ENCODE measurements at places on chromosomes 7 and 10.

GRCh38 chr7:32228601-32229000 lies 158.4 kb upstream of the PDE1C start:
- no peak for DNase-seq

DNA sequence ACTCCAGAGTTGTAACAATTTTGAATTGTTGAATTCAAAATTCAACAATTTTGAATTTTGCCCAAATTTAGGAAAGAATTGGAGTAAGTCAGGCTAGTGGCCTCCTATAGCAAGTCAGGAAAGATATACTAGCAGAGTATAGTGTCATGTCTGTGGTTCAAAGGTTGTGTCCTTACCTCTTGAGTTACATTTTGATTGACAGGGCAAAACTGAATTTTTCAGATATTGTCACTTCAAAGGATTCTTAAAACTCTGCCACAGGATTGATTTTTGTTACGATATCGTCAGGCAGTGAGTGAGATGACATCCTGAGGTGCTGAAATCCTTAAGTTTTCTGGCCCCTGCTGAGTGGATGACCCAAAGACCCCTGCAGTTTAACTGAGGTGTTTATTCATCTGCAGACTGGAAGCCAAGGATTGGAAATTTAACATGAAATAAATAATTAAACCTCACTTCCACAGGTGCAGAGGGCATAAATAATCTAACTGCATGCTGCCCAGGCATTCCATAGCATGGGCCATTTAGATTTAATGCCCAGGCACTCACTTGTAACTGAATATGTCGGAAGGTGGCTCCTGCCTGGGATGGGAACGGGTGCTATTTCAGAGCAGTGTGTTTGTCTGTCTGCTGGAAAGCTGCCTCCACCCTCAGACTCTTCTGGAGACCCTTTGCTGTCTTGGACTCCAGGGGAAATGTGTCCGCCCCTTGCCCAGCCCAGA lies 50.8 kb downstream of the RBM20 start:
- DNase-seq: no peak

- DNase-seq: no peak
Observed at GRCh38 chr10:44388641-44389040, 3.7 kb upstream of the CXCL12 start.

DNA sequence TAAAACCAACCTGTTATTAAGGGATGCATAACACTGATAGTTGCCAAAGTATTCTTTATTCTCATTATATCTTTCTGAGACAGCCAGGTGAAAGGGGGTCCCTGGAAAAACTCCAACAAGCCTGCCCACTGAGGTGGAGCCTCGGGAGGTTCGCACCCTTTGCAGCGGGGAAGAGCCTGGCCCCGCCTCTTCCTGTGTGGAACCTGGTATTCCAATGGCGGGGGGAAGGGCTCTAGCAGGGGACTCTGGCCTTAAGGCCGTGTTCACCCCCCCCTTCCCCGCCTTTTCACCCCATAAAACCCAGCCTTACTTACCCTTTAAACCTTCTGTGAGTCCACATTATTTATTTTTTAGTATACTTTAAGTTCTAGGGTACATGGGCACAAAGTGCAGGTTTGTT lies 62.4 kb upstream of the PDK4 start:
- DNase-seq: no peak

DNA sequence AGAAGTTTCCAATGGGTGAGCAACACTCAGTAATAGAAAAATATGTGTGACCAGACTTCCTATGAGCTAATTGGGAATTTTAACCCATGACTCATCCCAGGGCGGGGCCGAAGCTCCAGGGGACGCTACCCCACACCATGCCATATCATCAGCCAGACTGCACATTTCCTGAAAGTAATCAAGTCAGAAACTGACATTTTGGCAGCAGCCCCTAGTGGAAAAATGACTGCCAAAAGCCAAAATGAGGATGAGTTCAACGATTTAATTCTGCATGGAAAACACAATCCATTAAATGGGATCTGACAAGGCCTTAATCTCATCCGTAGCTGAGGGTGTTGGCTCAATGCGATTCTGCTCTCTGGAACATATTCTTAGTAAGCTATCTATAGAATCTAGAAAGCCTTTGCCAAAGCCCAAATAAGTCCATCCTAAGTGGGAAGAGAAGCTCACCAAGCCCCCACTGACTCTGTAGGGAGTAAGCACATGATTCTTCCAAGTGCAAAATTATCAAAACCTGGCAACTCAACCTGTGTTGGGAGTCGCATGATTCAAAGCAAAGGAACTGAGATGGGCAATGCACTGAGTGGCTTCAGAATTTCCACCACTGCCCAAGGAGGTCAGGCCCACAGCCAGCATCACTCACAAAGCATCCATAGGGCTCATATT lies 93.1 kb upstream of the PDE1C start:
- no peak for DNase-seq

DNA sequence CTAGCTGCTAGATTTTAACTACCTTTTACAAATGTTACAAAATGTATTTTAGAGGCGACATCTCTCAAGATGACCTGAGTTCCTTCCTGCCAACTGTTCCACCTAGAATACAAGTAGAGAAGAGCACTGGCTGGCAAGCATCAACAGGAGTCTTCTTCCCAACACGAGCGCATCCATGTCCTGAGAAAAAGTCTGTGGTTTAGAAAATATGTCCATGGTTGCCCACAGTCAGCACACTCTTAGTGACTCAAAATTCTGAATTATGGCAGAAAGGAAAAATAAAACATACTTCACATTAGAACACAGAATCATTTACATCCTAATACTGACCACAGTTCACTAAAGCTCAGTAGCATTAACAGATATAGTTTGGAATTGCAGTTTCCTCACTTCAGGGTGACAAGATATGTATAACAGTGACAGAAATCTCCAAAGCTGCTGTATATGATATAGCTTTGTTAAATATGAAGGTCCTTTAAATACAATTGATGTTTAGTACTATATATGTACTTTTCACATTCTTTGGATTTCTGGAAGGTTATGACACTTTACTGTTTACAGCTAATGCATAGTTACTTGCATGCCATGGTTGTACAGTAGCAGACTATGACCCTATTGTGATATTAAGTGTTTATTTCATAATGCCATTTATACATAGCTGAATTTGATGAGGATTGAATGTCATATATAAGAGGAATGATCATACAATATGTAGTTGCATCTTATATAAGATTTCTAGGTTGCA lies 327.1 kb downstream of the GFRA1 start:
- DNase-seq: no peak

DNA sequence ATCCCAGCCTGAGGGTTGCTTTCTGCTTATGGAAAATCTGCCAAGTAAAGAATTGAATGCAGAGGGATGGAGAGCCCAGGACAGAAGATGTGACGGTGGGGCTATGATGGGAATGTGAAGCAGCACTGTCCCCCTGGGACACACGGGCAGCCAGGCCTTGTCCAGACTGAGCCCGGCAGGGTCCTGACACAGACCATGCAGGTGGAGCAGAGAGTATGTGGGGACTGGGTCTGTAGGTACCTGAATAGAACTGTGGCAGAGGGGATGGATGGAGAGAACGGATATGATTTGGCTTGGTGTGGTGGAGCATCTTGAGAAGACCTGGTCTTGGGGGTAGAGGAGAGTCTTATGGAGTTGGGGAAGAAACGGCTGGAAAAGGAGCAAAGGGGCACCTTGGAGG lies 732 bp upstream of the LRRC18 start:
- no peak for DNase-seq

DNA sequence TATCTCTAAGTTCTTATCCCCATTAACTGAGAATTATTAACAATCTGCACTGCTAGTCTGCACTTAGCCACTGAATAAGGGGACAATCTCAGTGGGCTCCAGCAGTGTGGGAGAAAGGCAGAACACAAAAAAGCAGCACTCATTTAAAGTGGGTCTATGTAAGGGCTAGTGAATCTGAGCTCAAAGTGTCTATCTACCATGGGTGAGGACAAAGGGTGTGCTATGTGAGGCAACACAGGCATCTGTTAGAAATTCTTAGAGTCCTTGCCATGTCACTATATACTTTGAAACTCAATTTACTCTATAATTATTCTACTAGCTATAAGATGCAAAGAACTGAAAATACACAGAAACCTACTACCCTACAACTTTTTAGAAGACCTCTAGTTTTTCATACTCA lies 135.8 kb upstream of the TMEM168 start:
- no peak for DNase-seq

DNA sequence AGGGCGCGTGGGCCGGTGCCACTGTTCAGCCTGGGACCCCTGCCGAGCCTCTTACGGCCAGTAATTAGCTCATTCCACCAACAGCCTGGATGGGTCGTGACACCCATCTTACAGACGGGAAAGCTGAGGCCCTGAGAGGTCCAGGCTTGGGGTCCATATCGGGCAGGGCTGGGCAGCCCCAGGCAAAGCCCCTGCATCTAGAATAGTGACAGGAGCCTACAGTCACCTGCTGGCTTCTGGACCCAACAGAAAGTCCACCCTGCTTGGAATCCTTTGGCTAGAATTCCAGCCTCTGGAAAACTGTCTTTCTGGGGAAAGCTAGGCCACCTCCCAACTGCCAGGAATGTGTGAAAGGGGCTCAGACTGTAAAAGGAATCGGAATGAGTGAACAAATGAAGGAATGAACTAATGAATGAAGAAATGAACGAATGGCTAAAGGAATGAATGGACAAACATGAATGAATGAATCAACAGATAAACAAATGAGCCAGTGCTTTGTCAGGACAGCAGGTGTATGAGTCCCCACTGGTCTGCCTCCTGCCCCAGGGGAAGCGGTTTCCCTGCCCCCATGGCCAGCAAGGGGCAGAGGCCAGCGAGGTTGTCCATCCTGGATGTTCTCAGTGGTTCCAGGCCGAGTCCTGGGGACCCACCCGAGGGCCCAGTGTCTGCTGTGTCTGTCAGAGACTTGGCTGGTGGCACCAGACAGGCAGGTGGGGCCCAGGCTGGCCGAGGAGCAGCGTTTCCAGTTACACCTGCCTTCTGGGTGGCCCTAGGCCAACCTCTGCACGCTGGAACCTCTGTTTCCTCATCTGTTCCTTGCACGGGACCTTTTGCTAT lies 24.1 kb upstream of the PDGFA start:
- no peak for DNase-seq

GRCh38 chr7:56079450-56080185 lies 13.1 kb downstream of the PHKG1 start:
- no peak for DNase-seq
